ENCODE measurements at places on chromosomes 2 and 18.

DNA sequence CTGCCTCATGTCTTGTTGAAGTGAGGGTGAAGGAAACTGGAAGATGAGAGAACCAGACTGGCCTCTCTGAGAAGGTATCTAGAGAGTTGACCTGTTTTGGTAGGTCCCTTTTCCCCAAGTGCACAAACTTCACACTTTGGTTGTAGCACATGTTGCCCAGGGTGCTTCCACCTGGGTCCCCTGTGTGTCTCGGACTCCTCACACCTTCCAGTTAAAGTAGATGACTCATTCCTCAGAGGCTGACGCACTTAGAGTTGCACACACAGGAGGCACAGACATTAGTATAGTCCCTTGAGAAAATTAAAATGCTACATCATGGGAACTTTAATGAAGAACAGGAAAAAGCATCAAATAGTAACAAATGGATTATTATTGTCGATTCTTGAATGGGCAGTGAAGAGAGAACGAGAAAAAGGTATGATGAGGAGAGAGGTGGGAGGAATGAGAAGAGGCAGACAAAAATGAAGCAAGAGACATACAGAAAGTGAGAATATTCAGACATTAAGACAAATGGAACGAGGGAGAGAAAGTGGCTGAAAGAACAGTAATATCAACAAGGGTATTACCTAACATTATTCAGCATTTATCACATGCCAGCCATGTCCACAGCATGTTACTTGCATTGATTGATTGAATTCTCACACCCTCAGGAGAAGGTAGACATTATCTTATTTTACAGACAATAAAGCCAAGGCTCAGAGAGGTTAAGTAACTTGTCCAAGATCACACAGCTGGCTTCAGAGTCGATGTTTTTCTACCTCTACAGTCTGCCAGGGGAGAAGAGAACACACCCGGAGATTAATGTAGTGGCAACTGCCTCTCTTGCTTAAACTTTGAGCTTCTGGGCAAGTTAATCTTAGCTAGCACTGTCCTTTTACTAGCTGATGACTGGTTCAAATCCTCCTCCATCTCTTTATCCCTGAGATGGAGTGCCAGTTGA lies 68.6 kb downstream of the FHOD3 start:
- DNase-seq: no peak

DNA sequence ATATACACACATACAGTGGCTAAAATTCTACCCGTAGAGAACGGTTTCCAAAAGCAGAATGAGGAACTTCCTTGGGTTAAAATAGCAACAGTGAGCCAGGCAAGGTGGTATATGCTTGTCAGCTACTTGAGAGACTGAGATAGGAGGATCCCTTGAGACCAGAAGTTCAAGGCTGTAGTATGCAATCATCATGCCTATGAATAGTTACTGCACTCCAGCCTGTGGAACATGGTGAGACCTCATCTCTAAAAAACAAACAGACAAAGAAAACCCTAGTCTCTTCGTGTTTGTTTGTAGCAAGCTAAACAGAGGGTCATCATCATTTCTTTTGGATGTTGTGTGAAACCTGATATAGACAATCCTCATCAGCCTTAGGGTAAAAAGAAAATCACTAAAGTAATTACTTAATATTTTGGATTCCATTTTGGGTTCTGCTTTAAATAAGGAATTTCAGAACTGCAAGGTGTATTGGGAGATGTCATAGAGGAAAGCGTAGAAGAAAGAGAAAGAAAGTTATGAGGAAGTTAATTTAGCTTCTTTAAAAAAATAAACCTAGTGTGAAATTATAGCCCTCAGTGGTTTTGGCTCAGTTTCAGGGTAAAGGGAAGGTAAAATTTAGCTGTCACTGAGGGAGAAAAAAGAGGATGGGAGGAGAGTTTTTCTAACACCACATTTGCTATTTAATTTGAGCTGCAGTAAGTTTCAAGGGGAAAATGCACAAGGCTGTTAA lies 46.5 kb downstream of the PLEK start:
- no peak for DNase-seq

- no peak for DNase-seq
Observed at GRCh38 chr18:28039078-28039477, 137.9 kb downstream of the CDH2 start.

DNA sequence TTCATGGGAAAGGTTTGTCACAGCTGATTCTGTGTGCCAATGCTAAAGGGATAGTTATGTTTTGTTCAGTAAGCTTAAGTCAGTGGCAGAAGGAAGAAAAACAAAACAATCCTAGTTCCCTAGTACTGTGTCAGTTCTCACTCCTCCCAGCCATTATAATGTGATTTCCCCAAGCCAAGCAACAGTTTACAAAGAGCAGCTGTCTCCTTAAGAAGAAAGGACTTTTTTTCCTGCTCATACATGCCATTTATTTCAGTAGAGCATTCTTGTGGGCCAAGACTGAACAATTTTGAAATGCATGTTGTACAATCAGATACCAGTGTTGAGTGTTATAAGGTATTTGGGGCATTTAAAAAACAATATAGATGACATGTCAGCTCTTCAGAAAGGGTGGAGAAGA lies 52.1 kb downstream of the NEMP2 start:
- DNase-seq: peak; percentile 62

GRCh38 chr2:36373149-36373926 lies 17.8 kb downstream of the CRIM1 start:
- DNase-seq: no peak

DNA sequence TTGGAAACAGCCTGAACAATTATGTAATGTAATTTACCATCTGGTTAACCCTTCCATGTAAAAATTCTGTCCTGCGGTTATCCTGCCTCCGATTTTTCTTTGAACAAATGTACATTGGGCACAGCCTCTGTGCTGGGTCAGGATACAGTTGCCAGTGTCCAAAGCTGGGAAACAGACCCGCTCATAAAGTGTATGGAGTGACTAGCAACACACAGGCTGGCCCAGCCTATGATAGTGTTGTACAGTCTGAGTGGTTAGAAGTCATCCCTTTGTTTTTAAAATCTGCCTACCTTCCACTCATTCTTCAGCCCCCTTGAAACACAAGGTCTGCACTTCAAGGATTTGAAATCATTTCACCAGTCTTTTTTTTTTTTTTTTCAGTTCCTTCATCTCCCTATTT lies 50.1 kb downstream of the FEZ2 start:
- no peak for DNase-seq

DNA sequence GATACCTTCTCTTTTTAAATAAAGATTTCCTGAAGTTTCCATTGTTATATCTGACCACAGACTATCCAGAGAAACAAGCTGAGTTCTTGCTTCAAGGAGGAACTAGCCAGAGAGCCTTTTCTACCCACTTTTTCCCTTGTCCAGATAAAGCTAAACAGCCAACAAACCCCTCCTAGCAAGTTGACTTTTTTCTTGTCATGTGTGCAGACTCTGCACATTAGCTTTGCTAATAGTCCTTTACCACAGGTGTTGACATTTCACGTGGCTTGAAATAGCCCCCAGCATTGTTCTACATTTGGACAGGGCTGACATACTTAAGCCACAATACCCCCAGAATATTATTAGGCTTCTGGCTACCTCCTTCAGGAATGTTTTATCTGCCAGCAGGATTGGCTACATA lies 40.7 kb downstream of the PCBP1 start:
- DNase-seq: no peak

DNA sequence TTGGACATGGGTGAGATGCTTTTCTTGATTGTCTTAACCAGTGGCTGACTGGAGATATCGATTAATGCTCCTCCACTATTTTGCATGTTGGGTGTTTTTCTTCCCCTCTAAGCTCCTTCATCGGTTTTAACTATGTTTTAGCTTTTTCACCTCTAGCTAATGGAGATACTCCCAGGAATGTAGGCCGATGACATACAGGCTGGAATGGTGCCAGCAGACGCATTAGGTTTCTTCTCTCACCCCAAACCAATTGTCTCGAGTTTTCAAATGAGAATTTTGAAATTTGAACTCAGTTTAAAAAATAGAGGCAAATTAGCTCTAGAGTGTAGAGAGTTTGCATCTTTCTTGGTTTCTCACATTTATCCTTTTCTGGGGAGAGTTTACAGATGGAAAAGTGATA lies 247.6 kb downstream of the RPRM start:
- no peak for DNase-seq

DNA sequence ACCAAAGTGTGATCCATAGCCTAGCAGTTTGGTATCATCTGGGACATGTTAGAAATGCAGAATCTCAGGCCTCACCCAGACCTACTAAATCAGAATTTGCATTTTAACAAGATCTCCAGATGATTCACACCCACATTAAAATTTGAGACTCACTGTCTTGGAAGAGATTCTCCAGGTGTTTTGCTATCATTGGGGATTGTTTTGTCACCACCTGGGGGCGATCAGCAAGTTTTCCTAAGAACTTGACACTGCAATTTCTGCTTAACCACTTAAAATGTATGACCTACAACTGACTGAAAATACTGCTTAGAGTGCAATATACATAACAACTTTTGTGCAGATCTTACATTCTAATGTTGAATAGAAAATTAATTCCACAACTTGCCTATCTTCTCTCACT lies 18.9 kb upstream of the ITGA4 start:
- no peak for DNase-seq

DNA sequence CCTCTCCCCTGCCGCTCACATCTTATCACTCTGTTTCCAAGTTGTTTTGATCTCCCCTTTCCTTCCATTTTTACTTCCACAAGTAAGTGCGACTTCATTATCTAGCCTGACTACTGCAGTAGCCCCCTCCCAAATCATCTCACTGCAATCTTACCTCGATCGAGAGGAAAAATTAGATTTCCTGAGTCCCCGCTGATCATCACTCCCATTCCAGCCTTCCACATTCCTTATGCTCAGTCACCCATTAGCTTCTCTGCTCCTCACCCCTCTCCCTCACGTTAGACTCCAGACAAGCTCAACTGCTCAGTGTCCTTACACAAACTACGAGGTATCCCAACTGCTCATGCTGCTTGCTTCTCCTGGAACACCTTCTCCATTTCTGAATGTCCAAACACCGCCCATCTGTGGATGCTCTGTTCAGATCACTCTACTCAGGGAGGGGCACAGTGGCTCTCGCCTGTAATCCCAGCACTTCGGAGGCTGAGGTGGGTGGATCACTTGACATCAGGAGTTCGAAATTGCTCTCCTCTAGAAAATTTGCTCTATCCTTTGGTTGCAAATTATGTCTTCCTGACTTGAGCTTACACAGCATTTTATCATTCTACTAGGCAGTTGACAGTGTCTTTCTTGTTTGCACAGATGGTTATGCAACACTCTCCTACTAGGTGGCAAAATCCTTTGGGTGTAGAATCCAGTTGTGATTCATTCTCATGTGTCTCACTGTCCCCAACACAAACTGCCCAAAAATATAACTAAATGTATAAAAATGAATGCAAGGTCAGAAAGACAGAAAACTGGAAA lies 96.5 kb downstream of the INO80D start:
- no peak for DNase-seq

GRCh38 chr2:14826518-14826917 lies 194.0 kb downstream of the LRATD1 start:
- DNase-seq: no peak

DNA sequence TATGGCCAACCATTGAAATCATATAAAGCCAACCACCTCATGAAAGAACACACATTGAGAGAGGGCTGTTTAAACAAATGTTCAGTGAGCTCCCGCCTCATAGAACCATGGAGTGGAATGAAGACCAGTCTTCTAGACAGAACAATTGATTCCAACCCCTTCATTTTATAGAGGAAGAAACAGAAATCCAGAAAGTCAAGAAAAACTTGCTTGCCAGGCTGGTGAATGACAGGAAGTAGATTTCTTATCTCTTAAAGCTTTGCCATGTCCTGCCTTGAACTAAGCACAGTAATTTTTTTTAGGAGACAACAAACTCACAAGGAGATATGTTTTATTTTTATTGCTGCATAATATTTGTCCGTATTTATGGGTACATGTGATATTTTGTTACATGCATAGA lies 16.5 kb upstream of the NRP2 start:
- DNase-seq: no peak

DNA sequence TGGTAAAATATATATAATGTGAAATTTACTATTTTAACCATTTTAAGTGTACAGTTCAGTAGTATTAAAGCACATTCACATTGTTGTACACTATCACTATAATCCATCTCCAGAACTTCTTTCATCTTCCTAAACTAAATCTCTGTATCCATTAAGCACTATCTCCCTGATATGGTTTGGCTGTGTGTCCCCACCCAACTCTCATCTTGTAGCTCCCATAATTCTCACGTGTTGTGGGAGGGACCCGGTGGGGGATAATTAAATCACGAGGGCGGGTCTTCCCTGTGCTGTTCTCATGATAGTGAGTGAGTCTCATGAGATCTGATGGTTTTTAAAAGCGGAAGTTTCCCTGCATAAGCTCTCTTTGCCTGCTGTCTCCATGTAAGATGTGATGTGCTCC lies 178.9 kb upstream of the NABP1 start:
- DNase-seq: no peak

- no peak for DNase-seq
Observed at GRCh38 chr2:85655961-85656417, 12.0 kb downstream of the SFTPB start.

DNA sequence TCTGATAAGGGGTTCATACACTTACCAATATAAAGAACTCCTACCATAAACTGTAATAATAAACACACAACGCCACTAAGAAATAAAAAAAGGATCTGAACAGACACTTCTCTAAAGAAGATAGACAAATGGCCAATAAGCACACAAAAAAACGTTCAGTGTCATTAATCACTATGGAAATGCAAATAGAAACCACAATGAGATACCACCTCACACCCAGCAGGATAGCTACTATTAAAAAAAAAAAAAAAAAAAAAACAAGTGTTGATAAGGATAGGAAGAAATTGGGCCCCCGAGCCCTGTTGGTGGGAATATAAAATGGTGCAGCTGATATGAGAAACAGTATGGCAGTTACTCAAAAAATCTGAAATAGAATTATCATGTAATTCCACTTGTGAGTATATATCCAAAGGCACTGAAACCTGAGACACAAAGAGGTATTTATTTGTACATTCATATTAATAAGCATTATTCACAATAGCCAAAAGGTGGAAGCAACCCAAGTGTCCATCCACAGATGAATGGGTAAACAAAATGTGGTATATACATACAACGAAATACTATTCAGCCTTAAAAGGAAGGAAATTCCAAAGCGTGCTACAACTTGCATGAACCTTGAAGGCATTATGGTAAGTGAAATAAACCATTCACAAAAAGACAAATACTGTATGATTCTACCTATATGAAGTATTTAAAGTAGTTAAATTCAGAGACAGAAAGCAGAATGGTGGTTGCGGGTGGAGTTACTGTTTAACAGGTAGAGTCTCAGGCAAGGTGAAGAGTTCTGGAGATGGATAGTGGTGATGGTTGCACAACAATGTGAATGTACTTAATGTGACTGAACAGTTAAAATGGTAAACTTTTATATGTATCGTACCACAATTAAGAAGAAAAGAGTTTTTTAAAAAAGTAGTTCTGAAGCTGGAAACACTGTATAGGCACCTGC lies 17.9 kb downstream of the REV1 start:
- DNase-seq: no peak

DNA sequence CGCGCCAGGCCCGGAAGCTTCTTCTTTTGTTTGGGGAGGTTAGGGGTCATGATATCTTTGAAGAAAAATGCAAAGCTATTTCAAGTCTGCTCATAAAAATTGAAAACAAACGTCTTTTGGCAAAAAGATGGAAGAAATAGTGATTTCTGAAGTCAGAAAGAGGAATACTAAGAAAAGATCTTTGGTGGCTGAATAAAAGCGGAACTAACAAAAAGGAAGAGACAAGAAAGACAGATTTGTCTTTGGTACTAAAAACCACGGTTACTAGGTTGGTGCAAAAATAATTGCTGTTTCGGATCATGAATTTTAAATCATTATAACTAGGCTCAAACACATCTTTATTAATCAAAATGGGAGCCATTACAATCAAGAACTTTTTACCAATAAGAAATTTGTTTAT lies 164.6 kb upstream of the TRIB2 start:
- DNase-seq: no peak

- no peak for DNase-seq
Observed at GRCh38 chr2:182018218-182018617, 32.6 kb downstream of the PPP1R1C start.

All from globus pallidus (tissue), 1 donor.